ENCODE measurements at places on chromosomes 11 and 22. TPM values are rescaled to one million over a fixed set of nuclear protein-coding genes. Genes with fewer than 3 reads are reported as not detected.

MRGPRX4 gene
- not detected for total RNA-seq

SLC22A12 gene
- total RNA-seq, result not detected

CRYBA4 gene
- total RNA-seq, result not detected

LRP4 gene
- 0.32 TPM for total RNA-seq

MIOX gene
- total RNA-seq, result 0.31 TPM

OR5B21 gene
- total RNA-seq, result not detected

KDM4E gene
- total RNA-seq, result not detected

OR52A1 gene
- not detected for total RNA-seq

CXCR5 gene
- total RNA-seq, result 26.1 TPM

ANGPTL5 gene
- total RNA-seq, result not detected

CSRP3 gene
- total RNA-seq, result not detected

CNGA4 gene
- total RNA-seq, result 0.10 TPM

TMEM132A gene
- 2.3 TPM for total RNA-seq

MRGPRX3 gene
- not detected for total RNA-seq

PLA2G3 gene
- not detected for total RNA-seq

CHRM1 gene
- total RNA-seq, result not detected

MAP6 gene
- total RNA-seq, result not detected

ZNRF3 gene
- 1.6 TPM for total RNA-seq

FAM83F gene
- 1.9 TPM for total RNA-seq

GNG3 gene
- total RNA-seq, result not detected

ROBO4 gene
- total RNA-seq, result not detected

SCN4B gene
- total RNA-seq, result 0.12 TPM

EPS8L2 gene
- 7.1 TPM for total RNA-seq

MS4A4A gene
- total RNA-seq, result not detected

PPFIA1 gene
- 15.9 TPM for total RNA-seq

RABL2B gene
- 13.3 TPM for total RNA-seq

ISX gene
- not detected for total RNA-seq

DRD4 gene
- total RNA-seq, result 1.2 TPM

APOBEC3H gene
- 13.2 TPM for total RNA-seq

CDCA5 gene
- 169 TPM for total RNA-seq

PATE4 gene
- total RNA-seq, result not detected

SSH3 gene
- 5.4 TPM for total RNA-seq

ACRV1 gene
- not detected for total RNA-seq

MS4A2 gene
- not detected for total RNA-seq

SLC22A9 gene
- total RNA-seq, result not detected

OSBP2 gene
- 0.89 TPM for total RNA-seq

FERMT3 gene
- 178 TPM for total RNA-seq

SLC22A6 gene
- not detected for total RNA-seq

PARVA gene
- total RNA-seq, result 0.22 TPM

MEI1 gene
- 28.4 TPM for total RNA-seq

THAP12 gene
- total RNA-seq, result 40.6 TPM

KIAA1671 gene
- total RNA-seq, result 7.4 TPM

CYP2D6 gene
- 1.4 TPM for total RNA-seq

SLC25A18 gene
- not detected for total RNA-seq
